ENCODE measurements at places on chromosomes 1 and 21.

DNA sequence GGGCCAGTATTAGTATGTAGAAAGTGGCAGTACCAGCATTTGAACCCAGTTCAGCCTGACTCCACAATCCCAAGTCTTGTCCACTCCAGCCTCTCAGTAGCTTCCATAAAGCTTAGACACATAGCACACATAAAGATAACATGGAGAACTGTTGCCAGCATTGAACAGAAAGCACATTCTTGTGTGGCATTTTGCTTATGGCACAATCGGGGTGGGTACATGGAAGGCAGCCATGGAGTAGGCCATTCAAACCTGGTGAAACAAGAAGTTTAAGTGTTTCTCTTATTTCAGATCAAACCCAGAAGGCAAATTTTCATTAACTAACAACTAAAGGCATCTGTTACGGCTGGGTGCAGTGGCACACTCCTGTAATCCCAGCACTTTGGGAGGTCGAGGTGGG, 102.7 kb downstream of the HIVEP3 start:
- DNase-seq: no peak

DNA sequence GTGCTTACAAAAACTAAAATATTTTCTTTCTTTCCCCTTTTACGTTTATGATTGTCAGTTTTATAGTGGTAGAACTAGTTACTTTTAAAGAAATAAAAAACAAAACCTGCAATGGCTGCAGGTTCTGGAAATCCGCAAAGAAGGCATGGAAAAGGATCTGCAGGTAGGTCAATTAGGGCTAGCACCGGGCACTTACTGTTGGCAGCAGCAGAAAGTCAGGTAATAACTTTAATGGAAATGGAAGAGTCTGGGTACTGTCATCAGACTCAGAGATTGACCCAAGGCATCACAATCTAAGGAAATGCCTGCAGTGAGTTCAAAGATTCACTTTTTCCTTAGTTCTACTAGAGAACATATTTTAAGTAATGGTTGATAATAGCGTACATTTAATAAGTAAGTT, 1136.3 kb upstream of the B3GALT2 start:
- DNase-seq: no peak

- DNase-seq: no peak
These were observed 23.4 kb upstream of the ARF1 start for GRCh38 chr1:228058949-228059633.

GRCh38 chr1:116332451-116332850, 40.6 kb upstream of the ATP1A1 start:
- no peak for DNase-seq

DNA sequence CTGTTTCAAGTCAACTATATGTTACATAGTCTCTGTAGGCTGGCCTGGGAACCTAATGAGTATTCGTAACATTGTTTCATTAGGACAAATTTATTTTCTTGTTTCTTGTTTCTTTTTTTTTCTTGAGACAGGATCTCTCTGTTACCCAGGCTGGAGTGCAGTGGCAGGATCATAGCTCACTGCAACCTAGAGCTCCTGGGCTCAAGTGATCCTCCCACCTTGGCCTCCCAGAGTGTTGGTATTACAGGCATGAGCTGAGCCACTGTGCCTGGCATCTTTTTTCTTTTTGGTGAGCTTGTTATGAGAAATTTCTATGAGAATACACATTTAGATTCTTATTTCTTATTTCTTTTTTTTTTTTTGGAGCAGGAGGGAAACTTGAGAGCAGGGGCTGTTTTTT, 6.8 kb downstream of the CENPS start:
- no peak for DNase-seq

DNA sequence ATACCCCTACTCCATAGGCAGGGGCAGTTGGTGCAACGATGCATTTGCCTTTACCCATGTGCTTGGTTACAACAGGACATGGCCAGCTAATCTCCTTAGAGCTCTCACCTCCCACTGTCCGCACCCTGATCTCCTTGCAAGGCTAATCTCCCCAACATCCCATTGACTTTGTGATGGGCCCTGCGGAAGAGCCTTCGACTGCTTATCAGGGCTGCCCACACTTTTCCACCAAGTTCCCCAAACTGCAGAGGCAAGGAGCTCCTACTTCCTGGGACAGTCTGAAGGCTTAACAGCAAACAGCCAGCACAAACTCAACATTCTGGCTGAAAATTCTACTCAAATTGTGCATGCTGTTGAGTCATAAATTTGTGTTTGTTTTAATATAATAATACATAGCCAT, 36.0 kb downstream of the C1orf94 start:
- DNase-seq: no peak

DNA sequence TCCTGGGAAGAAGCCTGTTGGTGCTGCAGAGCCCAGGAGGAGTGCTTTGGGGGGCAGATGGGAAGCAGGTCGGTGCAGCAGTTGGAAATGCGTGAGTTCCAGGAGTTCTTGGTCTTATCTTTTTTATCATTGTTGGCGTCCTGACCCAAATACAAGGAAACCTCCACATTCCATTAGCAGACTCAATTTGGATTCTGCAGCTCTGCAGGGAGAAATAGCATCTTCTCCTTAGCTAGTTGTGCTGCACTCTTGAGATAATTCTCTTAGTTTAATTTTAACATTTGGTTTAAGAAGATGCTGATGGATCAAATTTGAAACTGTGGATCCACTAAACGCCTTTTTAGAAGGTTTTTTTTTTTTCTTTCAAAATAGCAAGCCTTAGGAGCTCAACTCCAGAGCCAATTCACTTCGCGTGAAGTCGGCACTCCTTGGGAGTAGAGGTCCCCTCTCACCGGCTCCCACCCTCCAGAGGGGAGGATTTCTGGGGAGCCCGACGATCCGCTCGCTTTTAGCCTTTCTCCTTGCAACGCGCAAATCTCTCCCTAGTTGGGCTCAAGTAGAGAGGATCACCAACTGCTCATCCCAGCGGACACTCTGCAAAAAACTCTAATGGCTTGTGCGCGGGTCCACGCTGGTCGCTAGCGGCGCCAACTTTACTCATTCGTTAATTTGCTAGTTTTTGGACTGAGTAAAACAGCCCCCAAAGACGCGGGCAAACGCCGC, 1.3 kb downstream of the PLD5 start:
- no peak for DNase-seq

DNA sequence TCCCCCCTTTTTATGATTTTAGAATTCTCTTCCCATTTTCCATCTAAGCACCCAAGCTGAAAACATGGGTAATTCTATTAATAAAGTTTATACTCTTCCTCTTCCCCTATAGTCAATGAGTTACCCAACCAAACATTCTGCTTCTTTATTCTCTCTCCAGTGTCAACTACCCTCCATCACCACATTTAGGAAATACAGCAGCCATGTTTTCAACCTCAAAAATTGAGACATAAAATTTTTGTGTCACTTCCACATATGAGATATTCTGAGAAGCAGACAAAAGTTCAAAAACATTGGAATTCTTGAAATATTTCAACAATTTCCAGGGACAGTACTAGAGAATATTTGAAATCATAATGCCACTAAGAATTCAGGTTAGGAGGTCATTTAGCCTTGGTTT, 64.8 kb upstream of the ATP1A1 start:
- DNase-seq: no peak

DNA sequence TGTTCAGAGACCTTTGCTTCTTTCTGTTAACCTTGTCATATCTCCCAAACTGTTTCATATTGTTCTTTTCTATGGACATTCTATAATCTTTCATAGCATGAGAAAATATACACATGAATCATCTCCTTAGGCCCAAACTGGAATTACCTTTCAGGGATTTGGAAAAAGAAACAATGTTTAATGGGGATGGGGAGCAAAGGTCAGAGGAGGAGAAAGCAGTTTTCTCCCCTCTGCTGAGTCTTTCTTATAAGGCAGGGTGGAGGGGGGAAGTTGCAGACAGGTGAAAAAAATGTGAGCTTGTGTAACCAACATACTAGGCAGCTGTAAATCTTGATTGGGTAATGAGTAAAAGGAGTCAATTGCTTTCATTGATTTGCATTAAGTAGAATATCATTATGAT, 164.1 kb downstream of the BRINP2 start:
- DNase-seq: no peak
